Stimulated activated naive CD8-positive, alpha-beta T cell treated with anti-CD3 and anti-CD28 coated beads, Interleukin-15, Interleukin-2, amounts not matched to agents 100 U/mL and 50 U/mL, for 24 hours (primary cell): ENCODE measurements at places on chromosomes 3 and 15.

- no peak for DNase-seq
These were observed 270.9 kb downstream of the TLE3 start for GRCh38 chr15:69826819-69827175.

DNA sequence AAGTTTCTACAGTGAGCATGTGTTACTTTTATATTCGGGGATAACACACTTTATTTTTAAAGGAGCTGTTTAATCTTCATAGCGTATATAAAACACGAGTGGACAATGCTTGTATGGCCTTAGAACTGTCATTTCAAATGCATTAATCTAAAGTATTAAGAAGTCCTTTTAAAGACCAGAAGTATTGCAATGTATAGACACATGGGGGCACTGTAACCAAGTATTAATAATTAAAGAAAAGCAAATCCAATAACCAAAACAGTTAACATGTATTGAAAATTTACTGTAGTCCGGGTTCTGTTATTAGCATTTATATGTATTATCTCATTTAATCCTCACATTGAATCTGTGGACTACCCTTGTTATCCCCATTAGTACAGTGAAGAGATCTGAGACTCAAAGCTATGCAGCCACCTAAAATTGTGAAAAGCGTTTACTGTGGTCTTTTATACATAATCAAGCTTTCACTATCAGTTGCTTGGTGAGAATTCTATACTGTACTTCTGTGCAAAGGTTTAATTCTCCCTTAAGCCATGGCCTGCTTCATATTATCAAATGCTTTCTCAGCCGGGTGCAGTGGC is 10.1 kb downstream of the ARL14 start:
- DNase-seq, result no peak

DNA sequence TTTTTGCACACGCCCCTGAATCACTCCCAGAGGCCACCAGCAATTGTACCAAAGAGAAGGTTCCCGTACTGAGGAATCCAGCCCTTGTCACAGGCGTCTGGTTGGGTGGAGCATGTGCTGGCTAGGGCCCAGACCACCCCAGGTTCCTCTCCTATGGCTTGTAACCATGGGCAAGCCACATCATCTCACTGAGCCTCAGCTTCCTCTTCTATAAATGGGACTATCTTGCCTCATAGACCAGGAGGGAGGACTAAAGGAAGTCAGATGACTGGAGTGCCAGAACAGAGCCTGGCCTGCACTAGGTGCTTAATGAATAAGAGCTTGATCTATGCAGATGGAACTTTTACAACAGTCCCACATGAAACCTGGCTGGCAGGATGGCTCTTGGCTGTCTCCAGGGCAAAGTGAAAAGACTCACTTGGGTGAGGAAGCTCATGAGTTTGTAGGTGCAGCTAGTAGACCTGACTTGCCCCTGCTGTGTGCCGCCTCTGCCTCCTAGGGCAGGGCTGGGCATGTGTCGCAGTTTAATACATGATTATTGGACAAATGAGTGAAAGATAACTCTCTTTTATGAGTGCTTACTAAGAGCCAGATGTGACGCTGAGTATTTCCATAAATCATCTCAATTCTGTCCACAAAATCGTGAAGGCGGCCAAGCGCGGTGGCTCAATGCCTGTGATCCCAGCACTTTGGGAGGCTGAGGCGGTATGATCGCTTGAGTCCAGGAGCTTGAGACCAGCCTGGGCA is 29.3 kb downstream of the CTSH start:
- DNase-seq, result no peak

DNA sequence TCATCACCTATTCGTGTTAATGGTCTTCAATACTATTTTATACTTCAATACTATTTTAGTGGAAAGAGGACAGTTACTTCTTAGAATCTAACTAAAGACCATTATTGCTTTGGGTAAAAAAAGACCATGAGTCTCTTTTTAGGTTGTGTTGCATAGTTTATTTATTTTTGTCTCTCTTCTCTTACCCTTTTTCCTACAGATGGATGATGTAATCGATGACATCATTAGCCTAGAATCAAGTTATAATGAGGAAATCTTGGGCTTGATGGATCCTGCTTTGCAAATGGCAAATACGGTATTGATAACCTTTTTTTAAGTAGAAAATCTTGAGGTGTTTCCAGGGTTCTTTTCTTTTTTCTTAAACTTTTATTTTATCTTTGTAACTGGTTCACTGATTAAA is 58.5 kb upstream of the SAMMSON start:
- DNase-seq, result no peak

DNA sequence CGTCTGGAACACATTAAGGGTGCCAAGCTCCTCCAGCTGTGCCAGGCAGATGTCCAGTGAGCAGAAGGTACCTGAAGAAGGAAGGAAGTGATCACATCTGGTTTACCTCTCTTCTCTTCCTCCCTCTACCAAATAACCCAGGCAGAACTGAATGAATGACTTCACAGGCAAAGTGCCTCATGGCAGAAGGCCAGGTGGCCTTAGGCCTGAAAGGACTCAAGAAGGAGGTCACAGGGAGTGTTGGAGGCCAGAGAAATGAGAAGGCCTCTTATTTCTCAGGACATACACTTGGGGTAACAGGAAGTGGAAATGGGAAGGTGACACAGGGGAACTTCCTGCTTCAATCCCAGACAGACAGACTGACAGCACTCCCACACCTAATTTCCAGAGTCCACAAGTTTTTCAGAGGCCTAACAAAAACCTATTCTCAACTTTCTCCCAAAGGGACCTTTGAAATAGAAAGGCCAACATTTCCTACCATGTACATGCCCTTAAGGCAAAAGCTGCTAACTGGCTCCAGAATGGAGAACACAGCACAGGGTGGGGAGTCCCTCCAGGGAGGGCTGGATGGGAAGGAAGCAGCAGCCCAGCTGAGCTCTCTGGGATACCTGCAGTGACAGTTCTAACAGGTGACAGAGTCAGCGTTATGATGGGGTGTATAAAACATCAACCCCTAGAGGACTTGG is 17.6 kb upstream of the SIN3A start:
- no peak for DNase-seq

DNA sequence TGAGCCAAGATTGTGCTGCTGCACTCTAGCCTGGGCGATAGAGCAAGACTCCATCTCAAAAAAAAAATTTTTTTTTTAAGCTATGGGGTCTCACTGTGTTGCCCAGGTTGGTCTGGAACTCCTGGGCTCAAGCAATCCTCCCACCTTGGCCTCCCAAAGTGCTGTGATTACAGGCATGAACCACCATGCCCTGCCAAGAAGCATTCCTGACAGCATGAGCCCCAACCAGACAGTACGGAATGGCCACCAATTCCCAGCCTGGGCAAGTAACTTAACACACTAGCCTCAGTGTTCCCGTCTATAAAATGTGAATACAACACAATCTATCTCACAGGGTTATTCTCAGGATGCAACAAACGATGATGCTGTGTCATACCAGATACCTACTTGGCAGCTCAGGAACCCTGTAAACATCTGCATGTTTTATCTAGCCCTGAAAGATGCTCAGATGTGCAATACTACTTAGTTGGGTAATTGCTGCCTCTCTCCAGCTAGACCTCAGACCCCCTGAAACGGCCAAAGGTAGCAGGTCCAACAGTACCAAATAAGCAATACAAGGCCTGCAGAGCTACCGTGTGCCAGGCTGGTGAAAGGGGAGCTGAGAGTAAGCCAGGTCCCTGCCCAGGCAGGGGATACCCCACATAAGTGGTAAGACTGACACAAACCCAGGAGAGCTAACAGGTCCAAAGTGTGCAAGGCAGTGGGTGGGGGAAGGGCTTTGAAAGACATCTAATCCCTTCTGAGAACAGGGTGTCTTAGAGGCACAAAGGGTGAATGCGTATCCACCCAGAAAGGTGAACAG is 1.9 kb downstream of the TKT start:
- peak; percentile 17 for DNase-seq

DNA sequence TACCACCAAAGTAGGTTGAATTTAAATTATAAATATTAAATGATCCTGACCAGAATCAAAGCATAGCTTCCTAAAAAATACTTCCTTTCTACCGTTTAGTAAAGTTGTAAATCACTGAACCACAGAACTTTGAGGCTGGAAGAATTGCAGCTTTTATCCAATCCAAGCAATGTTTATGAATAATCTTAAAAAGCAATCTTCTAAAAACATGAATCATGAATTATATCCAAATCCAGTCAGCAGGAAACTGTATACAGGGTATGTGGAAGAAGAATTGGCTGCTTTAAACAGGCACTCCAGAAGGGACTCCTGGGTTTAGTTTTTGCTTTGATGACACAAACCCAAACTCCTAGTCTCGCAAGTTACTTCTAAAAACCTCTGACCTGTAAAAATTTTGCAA is 30.2 kb downstream of the HEG1 start:
- no peak for DNase-seq

GRCh38 chr15:48221885-48222284 is 15.8 kb downstream of the SLC12A1 start:
- no peak for DNase-seq

- peak; percentile 32 for DNase-seq
These were observed at the start of gene CORO2B for GRCh38 chr15:68578980-68579935. Gene CORO2B, plus strand, starts transcription at chr15:68578993. Its CDS starts 270 bp downstream, at chr15:68579263.

DNA sequence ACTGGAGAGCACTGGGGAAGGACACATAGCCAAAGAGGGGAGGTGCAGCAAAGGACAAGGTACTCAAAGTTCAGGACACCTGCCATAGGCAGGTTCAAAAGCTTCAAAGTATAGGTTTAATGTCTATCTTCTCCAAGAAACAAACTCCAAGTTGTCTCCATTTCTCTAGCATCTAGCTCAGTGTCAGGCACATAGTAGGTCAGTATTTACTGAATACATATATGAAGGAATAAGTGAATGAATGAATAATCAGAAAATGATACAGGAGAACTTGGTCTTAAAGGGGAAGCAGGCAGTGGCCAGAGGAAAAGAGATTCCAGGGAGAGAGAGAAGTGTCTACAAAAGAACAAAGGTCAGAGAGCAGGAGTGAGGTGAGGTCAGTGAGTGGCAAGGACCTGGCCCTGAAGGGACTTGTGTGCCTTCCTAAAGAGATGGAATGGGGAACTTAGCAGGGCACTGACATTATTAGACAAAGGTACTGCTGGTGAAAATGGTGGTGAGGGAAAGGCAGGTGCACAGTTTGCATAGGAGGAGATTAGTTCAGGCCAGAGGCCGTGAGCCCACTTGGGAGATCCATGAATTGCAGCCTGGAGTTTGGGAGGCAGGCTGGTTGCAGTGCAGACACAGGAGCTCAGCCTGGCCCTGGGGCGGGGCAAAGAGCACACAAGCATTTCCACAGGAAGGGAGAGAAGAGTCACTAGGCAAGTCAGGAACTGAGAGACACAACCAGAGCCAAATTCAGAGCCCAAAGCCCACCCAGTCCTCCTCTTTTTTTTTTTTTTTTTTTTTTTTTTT is 21.4 kb downstream of the TBC1D2B start:
- peak; percentile 27 for DNase-seq

DNA sequence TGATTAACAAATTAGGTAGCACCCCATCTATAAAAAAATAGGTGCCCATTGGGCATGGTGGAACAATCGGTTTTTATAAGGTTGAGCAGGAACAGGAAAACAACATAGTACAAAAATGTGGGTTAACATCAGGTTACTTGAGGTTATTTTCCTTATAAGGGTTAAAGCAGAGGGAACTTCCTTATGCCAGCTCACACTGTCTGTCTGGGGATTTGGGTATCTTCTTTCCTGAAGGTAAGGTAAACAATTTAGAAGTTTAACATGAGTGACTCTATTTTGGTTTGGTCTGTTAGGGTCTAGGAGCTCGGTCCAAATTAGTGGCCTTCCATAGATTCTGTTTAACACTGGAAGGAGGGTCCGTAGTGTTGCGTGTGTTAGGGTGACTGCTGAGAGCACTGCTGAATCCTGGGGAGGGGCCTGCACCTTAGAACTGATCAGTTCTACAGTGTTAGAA is 14.7 kb downstream of the CHD2 start:
- DNase-seq, result no peak

DNA sequence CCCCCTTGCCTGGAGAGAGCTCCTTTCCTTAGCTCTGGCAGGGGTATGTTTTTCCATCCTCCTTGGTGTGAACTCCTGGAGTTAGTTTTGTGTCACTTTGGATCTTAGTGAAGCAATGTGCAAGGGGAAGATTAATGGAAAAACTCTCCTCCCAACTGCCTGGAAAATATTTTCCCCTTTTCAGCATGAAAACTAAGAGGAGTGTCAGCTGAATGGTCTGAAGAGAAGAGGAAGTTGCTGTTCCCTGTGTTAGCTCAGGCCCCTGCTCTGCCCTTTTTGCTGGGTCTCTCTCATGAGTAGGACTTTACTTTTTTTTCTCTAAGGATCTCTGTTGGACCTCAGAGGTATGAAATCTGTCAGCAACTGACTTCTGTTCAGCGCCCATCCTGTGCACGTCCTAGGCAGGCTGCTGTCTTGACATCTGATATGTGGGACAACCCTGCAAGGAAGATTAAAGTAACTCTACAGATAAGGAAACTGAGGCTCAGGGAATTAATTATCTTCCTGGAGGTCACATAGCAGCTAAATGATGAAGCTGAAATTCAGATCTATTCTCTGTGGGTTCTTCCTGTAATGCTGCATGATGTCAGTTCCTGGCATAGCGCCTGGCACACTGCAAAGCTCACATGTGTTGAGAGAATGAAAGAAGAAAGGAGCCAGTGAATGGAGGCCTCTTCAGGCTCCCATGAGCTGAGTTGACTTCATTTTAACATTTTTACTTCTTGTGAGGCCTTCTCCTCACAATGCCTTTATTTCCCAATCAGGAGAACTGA is 109.7 kb upstream of the GALNT15 start:
- DNase-seq, result no peak

- peak; percentile 37 for DNase-seq
These were observed 73.0 kb downstream of the SUMF1 start for GRCh38 chr3:4394048-4394447.

DNA sequence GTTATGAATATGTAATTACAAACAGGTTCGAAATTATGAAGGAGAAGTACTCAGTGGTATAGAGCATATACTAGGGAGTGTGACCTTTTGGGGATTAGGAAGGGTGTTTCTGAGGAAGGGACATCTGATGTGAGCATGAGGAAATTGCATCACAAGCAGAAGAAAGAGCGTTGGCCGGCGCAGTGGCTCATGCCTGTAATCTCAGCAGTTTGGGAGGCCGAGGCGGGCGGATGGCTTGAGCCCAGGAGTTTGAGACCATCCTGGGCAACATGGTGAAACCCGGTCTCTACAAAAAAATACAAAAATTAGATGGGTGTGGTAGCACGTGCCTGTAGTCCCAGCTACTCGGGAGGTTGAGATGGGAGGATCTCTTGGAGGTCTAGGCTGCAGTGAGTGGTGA is 6.9 kb downstream of the CMTM7 start:
- DNase-seq, result no peak

GRCh38 chr15:96335411-96336024 is 5.0 kb downstream of the NR2F2 start:
- no peak for DNase-seq

- DNase-seq, result no peak
These were observed 18.4 kb upstream of the RPLP1 start for GRCh38 chr15:69434238-69434637.

DNA sequence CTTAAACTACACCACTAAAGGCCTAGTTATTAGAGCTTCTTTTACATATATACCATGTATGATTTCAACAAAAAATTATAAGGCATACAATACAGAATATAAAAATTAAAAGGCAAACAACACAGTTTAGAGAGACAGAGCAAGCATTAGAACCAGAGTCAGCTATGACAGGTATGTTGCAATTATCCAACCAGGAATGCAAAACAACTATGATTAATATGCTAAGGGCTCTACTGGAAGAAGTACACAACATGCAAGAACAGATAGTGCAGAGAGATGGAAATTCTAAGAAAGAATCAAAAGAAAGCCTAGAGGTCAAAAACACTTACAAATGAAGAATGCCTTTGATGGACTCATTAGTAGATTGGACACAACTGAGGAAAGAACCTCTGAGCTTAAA is 39.6 kb downstream of the CCDC54 start:
- no peak for DNase-seq

- DNase-seq, result no peak
These were observed 313.7 kb downstream of the GAP43 start for GRCh38 chr3:115937054-115937453.
